ENCODE measurements at places on chromosomes 2 and 18.

- no peak for DNase-seq
Measured at GRCh38 chr18:38174173-38174572, 608.6 kb upstream of the CELF4 start.

- no peak for DNase-seq
Measured at GRCh38 chr2:94994914-94995552, 30.5 kb upstream of the MAL start.

DNA sequence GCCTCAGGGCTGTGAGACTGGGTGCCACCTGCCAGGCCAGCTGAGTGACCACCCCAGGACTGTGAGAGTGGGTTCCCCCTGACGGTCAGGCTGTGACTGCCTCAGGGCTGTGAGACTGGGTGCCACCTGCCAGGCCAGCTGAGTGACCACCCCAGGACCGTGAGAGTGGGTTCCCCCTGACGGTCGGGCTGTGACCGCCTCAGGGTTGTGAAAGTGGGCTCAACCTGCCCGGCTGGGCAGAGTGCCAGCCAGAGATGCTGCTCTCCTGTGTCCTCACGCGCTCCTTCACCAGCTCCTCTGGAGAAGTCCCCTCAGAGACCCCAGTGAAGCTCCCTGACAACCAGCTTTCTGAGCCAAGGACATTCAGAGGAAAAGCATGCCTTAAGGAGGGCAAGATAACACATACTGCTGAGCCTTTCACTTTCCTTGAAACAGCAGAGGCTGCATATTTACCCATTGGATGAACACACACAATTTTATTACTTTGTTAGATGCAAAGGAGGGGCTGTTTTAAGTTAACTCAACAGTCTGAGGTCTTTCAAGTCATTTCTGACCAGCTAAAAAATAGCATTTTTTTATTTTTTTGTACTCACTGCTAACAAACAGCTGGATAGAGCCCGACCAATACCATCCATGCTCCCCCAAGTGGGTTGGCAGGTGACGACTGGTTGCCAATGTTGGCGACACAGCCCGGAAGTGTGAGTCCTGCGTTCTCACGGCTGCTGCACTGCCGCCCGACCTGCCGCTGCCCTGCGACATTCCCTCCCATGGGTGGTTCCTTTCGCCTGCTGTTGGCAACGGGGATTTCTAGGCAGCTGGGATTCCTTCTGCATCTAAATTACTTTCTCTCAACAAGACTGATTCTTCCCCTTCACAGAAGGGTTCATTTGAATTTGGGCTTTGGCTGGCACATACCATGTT is 70.7 kb downstream of the NDUFA10 start:
- DNase-seq = no peak

DNA sequence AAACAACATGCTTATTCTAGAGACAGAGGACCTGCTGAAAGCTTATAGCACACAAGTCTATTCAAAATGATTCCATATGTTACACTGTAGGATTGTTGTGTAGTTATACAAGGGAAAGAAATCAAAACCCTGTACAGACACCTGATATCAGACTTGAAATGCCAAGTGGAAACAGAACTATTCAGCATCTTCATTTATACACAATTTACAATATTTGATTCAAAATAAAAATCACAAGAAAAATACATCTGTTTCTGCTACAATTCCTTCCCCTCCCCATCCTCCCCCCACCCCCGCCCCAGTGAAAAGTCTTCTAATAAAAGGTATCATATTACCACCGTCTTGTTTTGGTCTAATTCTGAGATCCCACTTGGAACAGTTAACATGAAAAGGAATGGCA is 37.5 kb upstream of the NFU1 start:
- no peak for DNase-seq

GRCh38 chr18:46275370-46275769 is 171.2 kb downstream of the HAUS1 start:
- no peak for DNase-seq
